Muscle of arm (tissue), 14 donors: ENCODE measurements at places on chromosomes 4 and X. TPM values are rescaled to one million over a fixed set of nuclear protein-coding genes. Genes with fewer than 3 reads are reported as not detected.

The PABPC4L gene
- polyA plus RNA-seq: 9.2 TPM

DNA sequence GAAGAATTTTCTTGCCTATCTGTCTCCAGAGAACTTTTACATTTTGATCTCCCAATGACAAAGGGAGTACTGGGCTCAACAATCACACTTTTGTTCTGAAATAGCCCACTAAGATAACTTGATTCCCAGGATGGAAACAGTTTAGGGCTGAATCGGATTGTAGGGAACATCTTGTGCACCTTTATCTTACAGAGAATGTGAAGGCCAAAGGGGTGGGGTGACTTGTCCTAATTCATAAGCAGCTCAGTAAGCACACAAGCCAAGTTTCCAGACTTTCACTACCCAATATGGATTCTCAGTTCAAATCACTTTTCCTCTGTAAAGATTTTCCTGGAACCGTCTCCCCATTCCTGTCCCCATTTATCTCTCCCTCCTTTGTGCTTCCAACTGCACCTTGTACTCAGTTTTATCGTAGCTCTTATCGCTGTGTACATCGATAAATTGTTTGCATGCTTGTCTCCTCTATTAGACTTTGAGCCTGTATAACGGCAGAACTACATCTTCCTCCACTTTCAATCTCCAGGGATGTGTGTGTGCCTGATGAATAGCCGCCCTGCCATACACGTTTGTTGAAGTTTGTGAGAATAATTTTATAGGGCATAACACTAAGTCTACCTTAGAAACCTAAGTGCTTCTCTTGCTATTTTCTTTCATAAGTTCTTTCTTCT, 77.4 kb downstream of the MBNL3 start:
- no peak for DNase-seq

DNA sequence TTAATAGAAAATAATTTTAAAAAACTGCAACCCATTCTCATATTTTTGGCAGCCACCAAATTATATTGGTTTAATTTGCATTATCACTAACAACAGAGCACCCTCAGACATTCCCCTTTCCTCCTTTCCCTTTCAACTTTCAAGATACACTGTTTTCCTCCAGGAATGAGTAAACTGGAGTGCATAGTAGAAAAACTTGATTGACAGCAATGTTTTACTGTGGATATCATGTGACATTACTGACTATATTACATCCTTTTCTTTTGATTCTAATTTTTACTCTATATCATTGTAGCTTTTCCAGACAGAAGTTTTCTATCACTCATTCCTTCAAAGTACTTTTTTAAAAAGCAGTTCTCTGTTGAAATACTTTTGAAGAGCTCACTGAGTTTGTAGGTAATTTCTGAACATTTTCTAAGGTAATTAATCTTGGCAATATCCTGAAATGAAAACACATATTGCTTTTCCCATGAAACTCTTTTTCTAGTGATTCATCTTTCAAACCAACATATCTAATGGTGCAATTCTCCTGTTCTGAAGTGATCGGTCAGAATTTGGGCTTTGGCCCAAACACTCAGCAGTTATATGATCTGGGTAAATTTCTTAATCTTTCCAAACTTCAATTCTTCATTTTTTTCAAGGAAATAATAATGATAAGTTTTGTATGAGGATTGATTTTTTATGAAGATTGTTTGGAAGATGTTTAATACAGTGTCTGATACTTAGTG, 920.4 kb upstream of the EPHA5 start:
- no peak for DNase-seq

- no peak for DNase-seq
These were observed 123.9 kb upstream of the NAP1L5 start for GRCh38 chr4:88821522-88821921.

The MAOA gene
- 0.74 TPM for polyA plus RNA-seq

DNA sequence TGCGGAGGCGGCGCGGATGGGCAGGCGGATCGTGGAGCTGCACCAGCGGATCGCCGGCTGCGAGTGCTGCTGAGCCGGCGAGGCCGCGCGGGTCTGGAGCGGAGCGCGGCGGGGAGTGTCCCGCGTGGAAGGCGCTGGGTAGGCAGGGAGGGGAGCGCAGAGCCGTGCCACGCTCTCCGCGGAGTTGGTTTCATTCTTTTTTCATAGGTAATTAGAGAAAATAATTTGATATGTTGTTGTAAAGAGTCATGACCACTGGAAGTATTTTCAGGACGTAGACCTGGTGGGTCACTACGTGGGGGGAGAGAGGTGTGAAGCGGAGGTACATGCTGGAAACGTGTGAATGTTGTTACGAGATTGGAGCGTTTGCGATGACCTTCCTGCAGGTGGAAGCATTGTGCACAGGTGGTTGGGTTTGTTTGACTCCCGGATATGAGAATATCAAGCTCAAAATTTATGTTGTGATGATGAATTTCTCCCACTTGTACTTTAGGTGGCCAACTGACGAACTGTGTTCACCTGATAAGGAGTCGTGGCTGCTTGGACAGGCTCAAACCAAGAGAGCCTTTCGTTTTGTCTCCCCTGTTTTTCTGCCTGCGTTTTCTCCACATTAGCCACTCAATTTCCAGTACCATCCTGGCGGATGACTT, 19.1 kb upstream of the S100P start:
- no peak for DNase-seq

DNA sequence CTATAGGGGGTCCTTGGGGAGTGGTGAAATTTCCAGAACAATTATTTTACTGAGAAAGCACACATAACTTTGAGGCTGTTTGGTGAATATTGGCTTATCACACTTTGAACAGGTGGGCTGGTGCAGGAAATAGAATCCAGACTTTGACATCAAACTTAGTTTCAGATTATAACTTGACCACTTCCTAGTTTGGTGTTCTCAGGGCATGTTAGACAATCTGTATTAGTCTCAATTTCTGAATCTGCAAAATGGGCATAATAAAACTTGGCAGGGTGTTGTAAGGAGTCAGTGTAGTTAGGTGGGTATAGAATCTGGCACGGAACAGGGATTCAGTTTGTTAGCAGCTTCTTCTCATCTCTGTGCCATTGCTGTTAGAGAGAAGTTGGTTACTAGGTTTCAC, 43.3 kb upstream of the MBNL3 start:
- no peak for DNase-seq

The MAGEE1 gene
- polyA plus RNA-seq: 2.6 TPM

GRCh38 chrX:108162265-108162664, 70.7 kb downstream of the ATG4A start:
- DNase-seq: no peak

- DNase-seq: no peak
These were observed 19.1 kb upstream of the FRYL start for GRCh38 chr4:48799157-48799556.

- DNase-seq: no peak
These were observed 59.4 kb downstream of the MTHFD2L start for GRCh38 chr4:74217365-74217764.
